ENCODE measurements at places on chromosomes 16 and 17. TPM values are rescaled to one million over a fixed set of nuclear protein-coding genes. Genes with fewer than 3 reads are reported as not detected.

TRIM25 gene
- total RNA-seq, result 15.2 TPM

CX3CL1 gene
- 8.7 TPM for total RNA-seq

TK1 gene
- total RNA-seq, result 1.2 TPM

CAMTA2 gene
- total RNA-seq, result 38.9 TPM

PRRT2 gene
- 2.1 TPM for total RNA-seq

KRTAP9-2 gene
- not detected for total RNA-seq

RASL10B gene
- 22.0 TPM for total RNA-seq

KRTAP4-1 gene
- not detected for total RNA-seq

SLC38A8 gene
- not detected for total RNA-seq

COQ9 gene
- 156 TPM for total RNA-seq

TMEM88 gene
- total RNA-seq, result 14.7 TPM

EVPL gene
- total RNA-seq, result 0.05 TPM

PALB2 gene
- 4.6 TPM for total RNA-seq

MYL4 gene
- total RNA-seq, result 113 TPM

WFIKKN2 gene
- 0.19 TPM for total RNA-seq

CEP295NL gene
- 1.6 TPM for total RNA-seq

GNGT2 gene
- 1.2 TPM for total RNA-seq

Data from cardiac septum (tissue), 1 donor.